ENCODE measurements at places on chromosomes 12 and 14.

DNA sequence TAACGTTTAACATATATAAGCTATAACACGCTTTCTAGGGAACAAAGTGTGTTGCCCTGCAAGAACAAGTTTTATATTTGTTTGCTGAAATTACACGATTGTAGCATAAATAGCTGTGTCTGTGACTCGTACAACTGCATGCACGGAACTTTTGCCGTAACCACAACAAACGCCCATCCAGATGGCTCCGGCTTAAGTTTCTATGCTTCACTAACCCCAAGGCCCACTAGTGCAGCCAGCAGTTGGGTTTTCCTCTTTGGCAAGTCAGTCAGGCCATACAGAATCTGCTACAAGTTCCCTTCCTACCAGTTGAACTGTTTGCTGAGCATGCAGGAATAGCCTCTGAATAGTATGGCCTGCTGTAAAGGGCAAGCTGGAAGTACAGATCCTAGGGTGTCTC lies 12.1 kb downstream of the CSRP2 start:
- DNase-seq = no peak

- no peak for DNase-seq
Measured at GRCh38 chr12:59086126-59086525, 165.8 kb upstream of the LRIG3 start.

- no peak for DNase-seq
Measured at GRCh38 chr12:129559776-129560175, 344.0 kb downstream of the TMEM132D start.

- no peak for DNase-seq
Measured at GRCh38 chr14:100983710-100984109, 80.2 kb upstream of the RTL1 start.

DNA sequence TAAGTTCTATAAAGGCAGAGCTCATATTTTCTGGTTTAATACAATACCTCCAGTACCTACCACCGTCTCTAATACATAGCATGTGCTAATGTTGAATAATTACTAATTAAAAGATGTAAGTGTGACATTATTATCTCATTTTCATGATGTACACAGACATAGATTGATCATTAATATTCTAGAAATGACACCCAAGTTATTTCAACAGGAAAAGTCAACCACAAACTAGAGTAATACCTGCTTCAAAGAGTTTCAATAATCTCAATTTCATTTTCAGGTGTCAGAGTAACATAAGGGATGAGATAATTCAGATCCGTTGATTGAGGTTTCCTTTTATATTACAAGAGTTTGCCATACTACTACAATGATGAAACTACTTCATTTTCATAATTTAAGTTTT lies 388.9 kb downstream of the SOX5 start:
- DNase-seq = no peak

GRCh38 chr14:76752744-76753143 lies 8.5 kb upstream of the VASH1 start:
- no peak for DNase-seq

DNA sequence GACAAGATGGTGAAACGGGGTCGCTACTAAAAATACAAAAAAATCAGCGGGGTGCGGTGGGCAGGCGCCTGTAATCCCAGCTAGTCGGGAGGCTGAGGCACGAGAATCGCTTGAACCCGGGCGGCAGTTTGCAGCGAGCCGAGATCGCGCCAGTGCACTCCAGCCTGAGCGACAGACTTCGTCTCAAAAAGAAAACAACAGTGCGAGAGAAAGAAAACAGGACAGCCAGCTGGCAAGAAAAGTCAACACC lies 633 bp upstream of the RNU4-2 start:
- DNase-seq = no peak

DNA sequence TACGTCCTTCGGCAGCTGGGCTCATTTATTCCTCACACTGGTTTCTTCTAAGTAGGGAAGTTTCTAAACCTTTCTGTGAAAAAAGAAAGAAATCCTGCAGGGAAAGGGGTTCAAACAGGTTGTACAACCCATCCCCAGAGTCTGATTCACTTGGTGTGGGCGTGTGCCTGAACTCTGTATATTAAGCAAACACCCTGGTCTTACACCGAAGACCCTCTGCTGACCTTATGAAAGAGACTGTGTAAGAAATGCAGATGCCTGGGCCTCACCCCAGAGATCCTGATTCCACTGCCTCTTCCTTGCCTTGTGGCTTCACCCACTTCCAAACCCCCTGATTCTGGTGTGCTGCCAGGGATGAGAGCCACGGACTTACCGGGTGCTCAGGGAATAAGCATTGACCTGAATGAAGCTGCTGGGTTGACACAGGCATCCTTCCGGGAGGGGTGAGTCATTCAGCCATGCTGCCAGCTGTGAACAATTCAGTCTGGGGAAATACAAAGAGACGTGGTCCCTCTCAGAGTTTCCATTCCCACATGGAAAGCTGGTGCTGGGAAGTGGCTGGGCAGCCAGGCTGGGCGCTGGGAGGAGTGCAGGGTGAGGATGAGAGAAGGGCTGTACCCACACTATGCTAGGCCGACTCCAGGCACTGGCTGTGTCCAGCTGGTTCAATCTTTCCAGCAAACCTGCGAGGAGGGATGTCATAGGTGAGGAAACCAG lies 26.5 kb upstream of the ACTN1 start:
- no peak for DNase-seq

DNA sequence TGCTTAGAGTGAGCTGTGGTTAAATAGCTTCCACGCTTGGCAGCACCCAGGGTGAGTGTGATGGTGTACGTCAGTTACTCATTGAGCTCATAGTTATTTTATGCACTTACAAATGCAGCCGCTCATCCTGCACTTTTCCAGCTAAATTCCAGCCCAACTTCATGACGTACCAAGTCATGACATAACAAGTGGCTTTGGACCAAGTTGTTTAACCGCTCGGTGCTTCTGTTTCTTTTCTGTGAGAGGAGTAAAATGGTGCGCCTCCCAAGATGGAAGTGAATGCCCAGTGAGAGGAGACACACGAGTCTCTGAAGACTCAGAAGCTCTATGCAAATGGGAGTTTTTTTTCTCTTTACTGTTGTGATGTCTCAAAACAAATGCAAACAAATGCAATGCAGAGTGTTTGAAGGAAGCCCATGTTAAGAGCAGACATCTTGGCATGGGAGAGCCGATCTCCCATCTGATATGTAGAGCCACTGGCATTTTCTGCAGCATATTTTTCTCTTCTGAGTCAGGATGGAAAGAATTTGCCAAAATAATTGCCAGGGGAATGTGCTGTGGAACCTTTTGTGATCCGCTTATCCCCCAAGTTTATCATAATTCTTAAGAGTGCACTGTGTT lies 72.2 kb downstream of the FBXW8 start:
- no peak for DNase-seq

DNA sequence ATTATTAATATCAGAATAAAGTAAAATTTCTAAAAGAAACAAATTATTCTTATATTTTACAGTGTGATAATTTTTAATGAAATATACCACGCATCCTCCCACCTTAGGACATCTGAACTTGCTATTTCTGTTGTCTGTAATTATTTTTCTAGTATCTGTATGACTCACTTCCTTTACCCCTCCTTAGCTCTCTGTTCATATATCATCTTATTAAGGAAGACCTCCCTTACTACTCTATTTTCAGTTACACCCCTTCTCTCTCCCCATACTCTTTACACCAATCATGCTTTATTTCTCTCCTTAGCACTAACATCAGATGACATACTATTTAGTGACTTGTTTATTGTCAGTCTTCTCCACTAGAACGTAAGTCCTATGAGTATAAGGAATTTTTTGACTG lies 34.2 kb upstream of the C12orf50 start:
- DNase-seq = no peak

DNA sequence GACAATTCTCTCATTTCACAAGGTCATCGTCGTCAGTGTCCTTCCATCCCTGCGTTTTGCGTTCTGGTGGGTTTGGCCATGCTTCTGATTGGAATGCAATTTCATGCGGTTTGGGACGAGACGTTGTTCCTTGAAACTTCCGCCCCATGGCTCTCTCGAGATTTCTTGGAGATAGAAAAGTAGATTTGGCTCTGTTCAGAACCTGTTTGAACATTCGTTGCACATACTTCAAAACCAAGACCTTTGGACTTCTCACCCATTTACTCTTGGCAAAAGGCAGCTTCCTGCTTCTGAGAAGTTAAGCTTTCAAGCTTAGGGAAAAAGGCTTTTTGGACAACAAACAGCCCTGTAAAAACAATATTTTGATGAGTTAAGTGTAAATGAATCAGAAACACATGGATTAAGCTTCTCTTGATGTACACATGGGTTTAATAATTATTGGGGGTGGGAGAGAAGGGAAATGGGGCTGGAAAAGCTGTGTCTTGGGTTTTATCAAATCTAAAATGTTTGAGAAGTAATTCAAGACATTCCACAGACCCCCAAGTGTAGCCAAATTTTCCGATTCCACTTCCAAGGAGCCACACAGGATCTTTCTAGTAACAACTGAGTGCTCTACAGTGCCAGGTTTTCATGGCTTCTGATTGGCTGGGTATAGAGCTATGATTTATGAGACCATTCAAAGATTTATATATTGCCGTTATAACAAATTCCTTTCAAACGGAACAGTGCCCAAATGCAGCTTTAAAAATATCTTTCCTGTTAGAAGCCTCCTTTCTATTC lies 467.2 kb downstream of the MED13L start:
- no peak for DNase-seq

- no peak for DNase-seq
Measured at GRCh38 chr12:132886529-132887477, 602 bp downstream of the CHFR start.

DNA sequence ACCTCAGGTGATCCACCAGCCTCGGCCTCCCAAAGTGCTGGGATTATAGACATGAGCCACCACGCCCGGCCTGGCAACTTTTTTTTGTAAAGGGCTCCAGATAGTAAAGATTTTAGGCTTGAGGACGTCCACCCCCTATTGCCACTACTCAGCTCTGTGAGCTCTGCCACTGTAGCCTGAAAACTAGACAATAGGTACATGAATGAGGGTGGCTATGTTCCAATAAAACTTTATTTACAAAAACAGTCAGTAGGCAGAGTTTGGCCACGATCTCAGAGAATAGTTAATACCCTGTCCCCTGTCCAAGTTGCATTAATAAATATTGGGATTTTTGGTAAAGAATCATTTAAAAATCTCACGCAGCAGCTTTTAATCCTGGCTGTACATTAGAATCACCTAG lies 90.1 kb downstream of the FOXN4 start:
- no peak for DNase-seq

DNA sequence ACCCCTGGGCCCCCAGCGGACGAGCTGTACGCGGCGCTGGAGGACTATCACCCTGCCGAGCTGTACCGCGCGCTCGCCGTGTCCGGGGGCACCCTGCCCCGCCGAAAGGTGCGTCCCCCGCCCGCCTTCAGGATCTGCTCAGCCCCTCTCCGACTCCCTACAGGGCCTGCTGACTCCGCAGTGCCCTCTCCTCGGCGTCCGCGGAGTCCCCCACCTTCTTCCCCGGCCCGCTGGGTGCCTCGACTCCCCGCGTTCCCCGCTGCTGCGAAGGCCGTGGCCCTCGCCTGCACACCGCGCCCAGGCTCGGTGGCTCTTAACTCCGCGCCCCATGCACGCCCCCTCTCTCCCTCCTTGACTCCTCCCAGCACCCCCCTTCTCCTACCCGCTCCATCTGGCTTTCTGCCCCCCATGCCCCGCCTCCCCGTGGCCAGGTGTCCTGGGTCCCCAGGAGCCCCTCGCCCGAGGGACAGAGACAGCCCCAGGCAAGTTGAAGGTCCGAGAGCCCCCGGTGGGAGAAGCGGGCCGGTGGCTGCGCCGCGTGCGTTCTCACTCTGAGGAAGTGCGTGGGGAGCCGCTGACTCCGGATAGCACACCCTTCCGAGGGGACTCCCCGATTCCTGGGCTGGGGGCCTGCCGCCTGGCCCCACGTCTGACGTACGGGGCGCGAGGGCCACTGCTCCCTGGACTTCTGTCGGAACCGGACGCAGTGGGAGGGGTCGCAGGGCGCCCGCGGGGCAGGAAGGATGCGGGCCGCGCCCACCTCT lies 594 bp downstream of the TAMALIN start:
- peak; percentile 30 for DNase-seq

- peak; percentile 56 for DNase-seq
Measured at GRCh38 chr12:104682790-104683279, 226.1 kb downstream of the CHST11 start.

DNA sequence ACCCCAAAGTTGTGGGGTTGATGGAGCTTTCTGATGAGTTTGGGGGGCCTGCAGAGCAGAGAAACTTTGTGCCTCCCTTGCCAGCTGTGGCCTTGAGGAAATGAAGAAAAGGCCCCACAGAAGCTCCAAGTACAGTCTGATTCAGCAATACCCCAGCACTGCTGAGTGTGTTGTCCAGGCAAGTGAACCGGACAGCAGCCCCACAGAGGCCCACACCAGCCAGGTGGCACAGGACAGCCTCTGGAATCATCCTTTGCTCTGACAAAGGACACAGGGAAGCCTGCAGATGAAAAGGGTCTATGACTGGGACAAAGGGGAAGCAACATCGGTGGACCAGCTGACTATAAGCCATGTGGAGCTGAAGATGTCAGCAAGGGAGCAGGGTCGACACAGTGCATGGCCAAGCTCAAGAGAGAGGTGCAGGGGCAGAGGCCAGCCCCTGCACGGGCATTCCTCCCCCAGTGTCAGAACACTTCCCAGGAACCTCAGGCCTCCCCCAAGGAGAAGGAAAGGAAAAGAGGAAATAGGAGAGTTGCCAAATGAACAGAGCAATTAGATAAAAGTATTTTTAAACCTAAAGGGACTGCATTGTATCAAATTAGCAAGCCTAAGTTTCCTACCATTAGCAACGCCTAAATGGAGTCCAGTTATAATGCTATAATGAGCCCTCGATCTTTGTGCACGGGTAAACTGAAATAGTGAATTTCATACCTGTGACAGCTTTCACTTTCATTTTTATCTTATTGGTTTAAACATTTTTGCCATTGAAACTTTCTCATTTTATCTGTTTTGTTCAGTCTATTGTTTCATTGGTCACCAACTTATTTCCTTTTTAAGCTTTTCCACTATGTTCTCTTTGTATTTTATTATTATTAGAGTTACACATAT lies 46.3 kb upstream of the PTGDR start:
- DNase-seq = no peak

DNA sequence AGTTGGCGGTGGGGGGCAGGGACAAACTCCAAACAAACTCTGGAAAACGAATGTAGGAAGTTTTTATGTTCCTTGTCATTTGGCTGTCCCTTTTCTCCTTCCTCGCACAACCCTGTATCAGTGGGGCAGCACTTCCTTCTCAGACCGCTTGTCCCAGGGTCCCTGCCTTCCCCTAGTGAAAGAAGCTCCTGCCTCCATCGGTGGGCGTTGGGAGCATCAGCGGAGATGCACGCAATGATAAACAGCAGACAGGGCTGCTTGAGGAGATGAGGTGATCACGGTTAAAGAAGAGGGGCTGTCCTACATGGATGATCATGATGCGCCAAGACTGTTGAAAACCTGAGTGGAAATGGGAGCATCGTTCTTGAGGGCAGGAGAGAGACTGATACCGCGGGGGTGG lies 620 bp downstream of the C1S start:
- no peak for DNase-seq

GRCh38 chr14:31127690-31128089 lies 79.9 kb downstream of the HECTD1 start:
- DNase-seq = no peak

GRCh38 chr14:73723406-73723796 lies 9.2 kb upstream of the PNMA1 start:
- no peak for DNase-seq

GRCh38 chr12:49863946-49864797 lies 21.3 kb upstream of the BCDIN3D start:
- no peak for DNase-seq

- DNase-seq = no peak
Measured at GRCh38 chr12:50542448-50542847, 37.7 kb downstream of the DIP2B start.

GRCh38 chr12:96248136-96248931 lies 54.2 kb downstream of the ELK3 start:
- DNase-seq = no peak

All from stimulated activated CD8-positive, alpha-beta memory T cell treated with anti-CD3 and anti-CD28 coated beads, Interleukin-2, amount 100 ng/mL, for 48 hours (primary cell).